Cardiac muscle cell (in vitro differentiated cells and primary cell): ENCODE measurements at places on chromosomes 4 and X. TPM values are rescaled to one million over a fixed set of nuclear protein-coding genes. Genes with fewer than 3 reads are reported as not detected.

NMU gene
- 1.3 and 1.7 TPM in 2 replicates for total RNA-seq

DNA sequence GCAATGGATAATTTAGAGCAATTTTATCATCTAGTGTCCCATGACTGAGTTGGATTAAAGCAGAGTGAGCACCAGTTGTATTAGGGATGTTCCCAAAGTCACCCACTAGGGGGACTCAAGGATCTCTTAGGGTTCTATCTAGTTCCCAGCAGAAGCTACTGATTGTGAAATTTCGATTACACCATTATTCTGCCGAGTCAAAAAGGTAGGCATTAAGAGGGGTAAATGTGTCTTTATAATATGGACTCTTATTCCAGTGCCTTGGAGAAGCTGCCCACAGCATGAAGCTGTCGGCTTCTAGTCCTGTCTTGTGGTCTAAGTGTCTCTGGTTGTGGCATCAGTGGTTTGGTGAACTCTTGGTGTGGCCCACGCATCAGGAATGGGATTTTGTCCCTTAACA is 53.3 kb downstream of the RGS12 start:
- peak; percentile 87 for DNase-seq

- peak; percentile 90 for DNase-seq
Measured at GRCh38 chrX:48487362-48487798, 11.4 kb downstream of the FTSJ1 start.

- no peak for DNase-seq
Measured at GRCh38 chr4:113406723-113407016, 354.9 kb downstream of the CAMK2D start.

- no peak for DNase-seq
Measured at GRCh38 chr4:75168548-75168947, 235.6 kb downstream of the PARM1 start.

DNA sequence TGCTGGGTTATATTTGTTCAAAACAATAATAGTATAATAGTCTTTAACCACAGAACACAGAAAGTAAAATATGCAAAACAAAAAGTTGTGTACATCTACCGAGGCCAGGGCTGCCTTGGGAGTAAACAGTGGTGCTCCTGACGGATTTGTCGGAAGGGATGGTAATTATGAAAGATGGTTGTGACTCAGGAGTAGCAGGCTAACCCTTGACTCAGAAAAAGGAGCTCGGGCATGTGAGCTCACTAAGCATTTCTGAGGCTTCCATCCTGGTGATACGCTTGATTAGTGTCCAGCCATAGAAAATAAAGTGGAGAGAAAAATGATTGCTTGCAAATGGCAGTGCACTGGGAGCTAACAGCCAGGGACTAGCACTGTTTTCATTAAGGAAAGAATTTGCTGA is 53.2 kb upstream of the SPANXB1 start:
- DNase-seq, result no peak

DNA sequence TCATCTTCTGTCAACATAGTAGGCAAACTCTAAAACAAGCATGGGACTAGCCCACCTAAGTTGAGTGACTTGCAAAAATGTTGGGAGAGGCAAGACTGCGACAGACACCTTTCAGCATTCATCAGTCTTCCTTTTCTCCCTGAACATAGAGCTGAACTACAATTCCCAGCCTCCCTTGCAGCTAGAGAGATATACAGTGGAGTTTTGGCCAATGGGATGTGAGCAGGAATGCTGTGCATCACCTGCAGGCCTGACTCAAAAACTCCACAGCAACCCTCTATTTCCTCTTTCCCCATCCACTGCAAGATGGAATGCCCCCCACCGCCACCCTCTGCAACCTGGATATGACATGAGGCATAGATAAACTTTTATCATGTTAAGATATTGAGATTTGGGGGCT is 66.5 kb downstream of the PDHA1 start:
- no peak for DNase-seq
